ENCODE measurements at places on chromosomes 16 and 17.

DNA sequence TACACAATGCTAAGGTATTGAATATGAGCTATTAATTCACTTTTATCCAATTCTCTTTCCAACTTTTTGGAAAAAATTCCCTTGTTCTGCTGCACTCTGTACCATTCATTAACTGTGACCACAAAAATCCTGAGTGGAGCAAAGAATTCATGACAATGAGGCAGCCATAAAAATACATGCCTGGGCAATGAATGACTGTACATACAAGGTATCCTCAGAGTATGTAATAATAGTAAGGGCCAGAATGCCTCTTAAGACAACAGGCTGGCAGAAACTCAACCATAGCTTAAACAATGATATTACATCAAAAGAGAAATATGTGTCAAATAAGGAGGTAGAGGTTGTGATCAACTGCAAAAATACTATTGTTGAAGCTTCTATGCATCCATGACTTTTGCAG lies 74.7 kb upstream of the CA10 start:
- no peak for DNase-seq

DNA sequence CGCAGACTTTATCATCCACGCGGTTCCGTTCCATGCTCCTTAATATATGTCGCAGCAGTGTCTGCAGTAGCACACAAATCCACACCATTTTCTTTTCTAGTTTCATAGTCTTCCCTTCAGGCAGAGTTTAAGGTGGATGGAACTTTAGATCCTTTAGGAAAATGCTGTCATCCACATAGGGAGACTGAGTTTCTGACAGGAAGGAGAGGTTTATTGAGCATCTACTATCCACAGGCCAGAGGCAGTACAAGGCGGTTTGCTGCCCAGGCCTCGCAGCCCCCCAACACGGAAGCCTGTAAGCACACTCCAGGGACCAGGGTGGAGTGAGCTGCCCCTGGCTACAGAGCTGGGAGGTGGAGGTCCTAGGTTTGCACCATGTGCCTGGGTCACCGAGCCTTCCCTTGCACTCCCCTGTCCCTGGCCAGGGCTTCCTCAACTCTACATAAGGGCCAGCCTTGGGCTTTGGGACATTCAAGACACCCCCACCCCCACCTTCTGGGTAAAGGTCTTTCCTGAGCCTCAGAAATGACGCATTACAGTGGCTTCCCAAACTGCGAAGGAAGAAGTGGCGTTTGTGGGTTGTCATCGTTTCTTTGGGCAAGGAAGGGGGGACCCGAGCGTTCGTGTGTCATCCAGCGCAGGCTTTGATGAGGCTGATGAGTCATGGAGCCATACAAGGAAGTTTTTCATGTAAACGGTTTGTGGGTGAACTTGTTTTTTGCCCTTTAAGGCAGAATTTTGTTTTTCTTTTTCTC lies 146.5 kb upstream of the PLCG2 start:
- peak; percentile 67 for DNase-seq

- no peak for DNase-seq
These were observed 31.4 kb upstream of the GFOD2 start for GRCh38 chr16:67750466-67750865.

DNA sequence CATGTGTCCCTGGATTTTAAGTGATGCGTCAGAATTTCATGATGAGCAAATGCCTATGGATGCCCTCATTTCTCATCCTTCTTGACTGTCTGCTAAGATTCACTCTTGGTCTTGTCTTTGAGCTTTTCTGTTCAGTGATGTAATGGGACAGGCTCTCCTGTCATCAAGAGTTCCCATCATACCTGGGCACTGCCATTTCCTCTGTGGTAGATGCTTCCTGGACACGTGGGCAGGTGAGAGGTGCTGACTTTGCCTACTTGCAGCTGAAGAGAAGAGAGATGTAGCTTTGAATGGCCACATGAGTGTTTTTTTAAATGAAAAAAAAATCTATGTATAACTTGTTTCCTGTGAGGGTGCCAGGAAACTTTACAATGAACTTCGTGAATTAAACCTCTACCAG lies 557.7 kb downstream of the MAF start:
- no peak for DNase-seq

DNA sequence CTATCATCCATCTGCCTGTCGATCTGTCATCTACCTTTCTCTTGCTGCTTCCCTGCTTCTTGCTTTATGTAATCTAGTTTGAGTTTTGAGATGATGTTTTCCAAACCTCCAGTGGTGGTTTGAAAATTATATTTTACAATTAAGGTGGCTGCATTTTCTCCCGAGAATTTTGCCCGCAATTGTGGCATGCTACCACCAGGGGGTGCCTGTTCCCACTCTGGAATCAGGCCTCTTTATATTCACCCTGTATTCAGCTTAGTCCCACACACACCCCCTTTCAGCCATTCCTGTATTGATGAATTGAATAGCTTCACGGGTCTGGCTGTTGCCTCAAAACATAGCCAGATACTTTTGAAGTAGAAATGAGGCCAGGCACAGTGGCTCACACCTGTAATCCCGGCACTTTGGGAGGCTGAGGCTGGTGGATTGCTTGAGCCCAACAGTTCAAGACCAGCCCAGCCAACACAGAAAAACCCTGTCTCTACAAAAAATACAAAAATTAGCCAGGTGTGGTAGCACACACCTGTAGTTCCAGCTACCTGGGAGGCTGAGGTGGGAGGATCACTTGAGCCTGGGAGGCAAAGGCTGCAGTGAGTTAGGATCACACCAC lies 3.2 kb downstream of the PRSS22 start:
- DNase-seq = no peak

- no peak for DNase-seq
These were observed 4.1 kb downstream of the ELMO3 start for GRCh38 chr16:67202956-67203493.

- no peak for DNase-seq
These were observed 40.3 kb downstream of the PKD1 start for GRCh38 chr16:2095315-2095853.

DNA sequence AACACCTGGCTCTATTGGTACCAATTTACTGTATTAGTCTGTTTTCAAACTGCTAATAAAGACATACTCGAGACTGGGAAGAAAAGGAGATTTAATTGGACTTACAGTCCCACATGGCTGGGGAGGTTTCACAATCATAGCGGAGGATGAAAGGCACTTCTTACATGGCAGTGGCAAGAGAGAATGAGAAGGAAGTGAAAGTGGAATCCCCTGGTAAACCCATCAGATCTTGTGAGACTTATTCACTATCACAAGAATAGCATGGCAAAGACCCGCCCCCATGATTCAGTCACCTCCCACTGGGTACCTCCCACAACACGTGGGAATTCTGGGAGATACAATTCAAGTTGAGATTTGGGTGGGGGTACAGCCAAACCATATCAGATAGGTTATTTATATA lies 22.6 kb upstream of the GOSR1 start:
- no peak for DNase-seq

DNA sequence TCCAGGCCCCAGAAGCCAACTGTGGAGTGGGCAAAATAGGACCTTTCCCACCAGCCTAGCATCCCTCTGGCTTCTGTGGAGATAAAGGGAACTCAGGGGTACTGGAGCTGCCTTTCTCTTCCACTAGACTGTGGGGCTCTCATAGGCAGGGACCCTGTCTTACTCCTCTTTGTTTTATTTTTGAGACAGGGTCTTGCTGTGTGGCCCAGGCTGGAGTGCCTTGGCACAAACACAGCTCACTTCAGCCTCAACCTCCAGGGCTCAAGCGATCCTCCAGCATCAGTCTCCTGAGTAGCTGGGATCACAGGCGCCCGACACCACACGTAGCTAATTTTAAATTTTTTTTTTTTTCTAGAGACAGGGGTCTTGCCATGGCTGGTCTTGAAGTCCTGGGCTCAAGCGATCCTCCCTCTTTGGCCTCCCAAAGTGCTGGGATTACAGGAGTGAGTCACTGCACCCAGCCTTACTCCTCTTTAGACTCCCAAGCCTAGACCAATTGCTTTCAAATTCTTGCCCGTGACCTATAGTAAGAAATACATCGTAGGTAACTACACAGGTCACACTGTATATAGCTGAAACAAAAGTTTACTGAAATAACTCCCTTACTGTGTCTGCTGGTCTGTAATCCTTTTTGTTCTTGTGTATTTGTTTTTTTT lies 2.6 kb downstream of the RAI1 start:
- DNase-seq = no peak

- no peak for DNase-seq
These were observed 23.0 kb downstream of the TEKT5 start for GRCh38 chr16:10671729-10672128.

GRCh38 chr16:63617990-63618763 lies 1503.7 kb downstream of the CDH11 start:
- no peak for DNase-seq

DNA sequence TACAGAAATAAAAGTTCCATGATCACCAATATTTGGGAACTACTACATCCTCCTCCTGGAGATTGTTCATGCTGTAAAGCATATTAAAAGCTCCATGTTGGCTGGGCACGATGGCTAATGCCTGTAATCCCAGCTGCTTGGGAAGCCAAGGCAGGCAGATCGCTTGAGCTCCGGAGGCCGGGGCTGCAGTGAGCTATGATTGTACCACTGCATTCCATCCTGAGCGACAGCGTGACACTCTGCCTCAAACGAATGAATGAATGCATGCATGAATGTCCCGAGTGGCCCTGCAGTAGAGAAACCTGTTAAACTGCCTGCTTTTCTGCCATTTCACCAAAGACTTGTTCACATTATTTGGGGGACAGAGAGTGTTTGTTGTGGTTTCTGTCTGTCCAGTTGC lies 15.0 kb downstream of the CNEP1R1 start:
- DNase-seq = no peak

DNA sequence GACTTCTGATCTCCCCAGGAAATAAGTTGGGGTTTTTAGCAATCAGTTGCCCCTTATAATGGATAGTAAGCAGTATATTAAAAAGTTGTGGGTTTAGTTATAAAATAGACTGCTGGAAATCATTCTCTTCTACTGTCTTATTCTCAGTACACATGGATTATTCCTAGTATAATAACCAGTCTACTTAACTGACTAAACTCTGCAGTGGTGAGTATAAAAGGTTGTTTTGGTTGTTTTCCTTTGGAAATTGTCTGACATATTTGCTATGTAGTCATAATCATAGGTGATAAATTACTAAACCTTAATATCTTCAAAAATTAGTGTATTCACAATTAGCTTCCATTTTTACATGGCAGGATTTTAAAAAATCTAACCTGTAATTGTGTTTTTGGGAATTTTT lies 31.4 kb downstream of the CTCF start:
- DNase-seq = no peak

- no peak for DNase-seq
These were observed 30.7 kb downstream of the NPTX1 start for GRCh38 chr17:80445726-80446110.

DNA sequence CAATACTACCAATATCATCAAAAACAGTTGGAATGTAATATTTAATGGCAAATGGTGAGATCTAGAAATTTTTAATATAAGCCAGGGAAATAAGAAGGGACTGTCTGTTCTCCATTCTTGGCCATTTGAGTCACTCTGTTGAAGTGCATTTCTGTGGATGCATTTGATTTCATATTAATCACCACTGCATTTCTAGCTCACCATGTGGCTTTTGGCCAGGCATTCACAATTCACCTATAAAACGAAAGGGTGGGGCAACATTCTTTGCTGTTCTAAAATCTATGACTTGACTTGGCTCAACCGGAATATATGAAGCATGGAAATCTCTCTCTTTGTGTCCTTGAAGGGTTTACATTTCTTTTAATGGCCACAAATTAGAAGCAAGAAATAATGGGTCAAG lies 483.0 kb downstream of the SLC39A11 start:
- DNase-seq = no peak

GRCh38 chr17:1322014-1322428 lies 42.6 kb downstream of the TRARG1 start:
- DNase-seq = no peak

DNA sequence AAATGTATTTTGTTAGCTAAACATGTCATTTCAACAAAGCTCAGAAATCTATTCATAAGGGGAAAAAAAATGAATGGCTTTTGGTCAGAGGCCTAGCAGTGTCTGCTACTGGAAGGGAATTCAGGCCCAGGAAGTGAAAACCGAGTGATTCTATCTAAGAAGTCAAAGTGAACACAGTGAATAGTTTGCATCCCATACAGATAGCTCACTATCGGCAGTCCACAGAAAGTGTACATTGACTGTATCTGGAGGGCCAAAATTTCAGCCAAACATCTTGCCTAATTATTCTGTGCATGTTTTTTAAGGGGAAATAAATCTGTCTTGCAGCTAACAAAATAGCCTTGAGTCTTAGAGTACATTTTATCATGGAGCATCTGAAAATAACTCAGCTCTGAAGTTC lies 214.4 kb upstream of the CACNG5 start:
- DNase-seq = no peak

DNA sequence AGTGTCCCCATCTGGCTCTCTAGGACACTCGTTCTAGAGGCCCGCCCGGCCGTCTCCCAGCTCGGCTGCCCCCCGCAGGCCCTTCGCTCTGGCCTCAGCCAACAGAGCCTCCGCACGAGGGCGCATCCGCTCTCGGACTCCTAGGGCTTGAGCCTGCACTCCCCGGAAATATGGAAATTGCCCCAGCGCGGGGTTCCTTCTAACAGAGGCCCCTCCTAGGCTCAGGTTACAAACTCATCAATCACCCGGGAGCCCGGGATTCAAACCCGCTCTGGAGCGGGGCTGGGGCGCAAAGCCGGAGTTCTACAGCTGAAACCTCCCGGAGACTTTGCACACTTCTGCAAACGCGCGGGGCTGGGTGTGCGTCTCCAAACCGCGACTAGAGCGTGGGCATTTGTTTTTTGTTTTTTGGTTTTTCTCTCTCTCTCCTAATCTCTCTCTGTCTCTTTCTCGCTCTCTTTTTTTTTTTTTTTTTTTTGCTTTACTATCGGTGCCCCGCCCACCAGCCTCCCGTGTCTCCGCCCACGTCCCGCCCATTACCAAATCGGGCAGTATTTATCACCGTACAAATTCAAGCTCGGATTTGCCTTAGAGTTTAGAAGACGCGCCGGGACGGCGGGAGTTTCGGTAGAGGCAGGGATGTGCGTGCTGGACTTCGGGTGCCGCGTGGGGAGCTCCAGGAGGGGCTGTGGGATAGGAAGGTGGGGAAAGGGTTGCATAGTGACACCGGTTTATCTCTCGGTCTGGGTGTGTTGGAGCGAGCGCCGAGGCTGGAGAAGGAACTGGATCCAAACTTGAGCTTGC lies 2.4 kb upstream of the FOXL1 start:
- no peak for DNase-seq

DNA sequence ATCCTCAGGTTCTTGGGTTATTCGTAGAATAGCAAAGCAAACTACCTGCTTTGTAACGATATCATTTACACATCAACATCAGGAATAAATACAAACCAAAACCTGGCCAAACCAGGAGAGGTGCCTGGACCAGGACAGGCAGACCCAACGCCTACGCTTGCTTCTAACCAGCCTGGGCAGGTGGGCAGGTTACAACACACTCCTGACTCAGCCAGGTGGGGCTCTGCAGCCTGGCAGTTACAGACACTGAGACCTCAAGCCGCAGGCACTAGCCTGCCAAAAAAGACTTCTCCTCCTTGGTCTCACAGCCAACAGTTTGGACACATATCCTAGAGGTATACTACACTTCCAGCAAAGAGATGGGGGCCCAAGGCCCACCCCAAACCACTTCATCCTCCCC lies 14.0 kb downstream of the ANKRD11 start:
- DNase-seq = no peak

- no peak for DNase-seq
These were observed 2.1 kb upstream of the HES7 start for GRCh38 chr17:8125947-8126490.

GRCh38 chr17:18925187-18925586 lies 26.8 kb upstream of the SLC5A10 start:
- no peak for DNase-seq
